Activated CD4-positive, alpha-beta T cell treated with anti-CD3 and anti-CD28 coated beads, Interleukin-2, Interleukin-4, amounts not matched to agents 100 ng/mL and 50 ng/mL, durations not matched to agents 16 hours and 8 hours (primary cell): ENCODE measurements at places on chromosomes 2 and 18.
A peak's percentile ranks its signal among the peaks of the same experiment; 100 is the strongest.

DNA sequence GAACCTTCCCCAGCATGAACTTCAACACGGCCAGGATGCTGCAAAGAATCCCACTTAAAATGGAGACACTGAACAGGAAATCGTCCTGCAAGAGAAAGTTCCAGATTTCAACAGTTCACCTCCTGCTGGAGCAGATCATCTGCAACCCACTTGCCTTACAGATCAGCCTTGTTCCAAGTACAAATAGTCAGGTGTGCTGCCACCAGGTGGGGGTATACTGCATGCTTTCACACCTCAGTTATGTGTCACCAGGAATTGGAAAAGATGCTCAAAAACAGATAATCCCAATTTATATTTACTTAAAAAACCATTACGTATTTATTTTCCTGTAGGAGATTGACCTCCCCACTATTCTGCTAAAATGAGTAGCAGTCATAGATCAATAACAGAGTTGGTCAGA, 212.3 kb downstream of the MGAT5 start:
- DNase-seq, result peak; percentile 2

DNA sequence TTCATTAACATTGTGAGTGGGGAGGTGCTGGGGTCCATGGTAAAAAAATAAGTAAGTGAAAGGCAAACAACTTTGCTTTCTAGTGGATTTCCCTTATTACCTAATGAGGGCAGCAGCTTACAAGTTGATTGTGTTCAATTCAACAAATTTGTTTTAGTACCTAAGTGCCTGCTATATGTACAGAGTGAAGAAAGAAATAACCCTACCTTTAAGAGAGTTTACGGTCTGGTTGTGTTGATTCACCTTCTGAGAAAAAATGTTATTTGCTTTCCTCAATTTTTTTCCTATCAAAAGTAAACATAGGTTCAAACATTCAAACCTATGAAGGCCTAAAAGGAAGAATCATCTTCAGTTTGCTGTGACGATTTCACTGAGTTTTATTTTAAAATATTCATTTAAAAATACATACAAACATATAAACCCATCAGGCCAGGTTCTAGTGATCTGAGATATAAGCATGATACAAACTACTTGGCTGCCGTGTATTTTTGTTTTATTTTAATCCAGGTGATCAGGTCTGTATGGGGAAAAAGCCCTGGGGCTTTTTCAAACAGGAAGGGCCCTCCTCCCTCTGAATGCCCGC, 1.5 kb upstream of the SPTBN1 start:
- no peak for DNase-seq

DNA sequence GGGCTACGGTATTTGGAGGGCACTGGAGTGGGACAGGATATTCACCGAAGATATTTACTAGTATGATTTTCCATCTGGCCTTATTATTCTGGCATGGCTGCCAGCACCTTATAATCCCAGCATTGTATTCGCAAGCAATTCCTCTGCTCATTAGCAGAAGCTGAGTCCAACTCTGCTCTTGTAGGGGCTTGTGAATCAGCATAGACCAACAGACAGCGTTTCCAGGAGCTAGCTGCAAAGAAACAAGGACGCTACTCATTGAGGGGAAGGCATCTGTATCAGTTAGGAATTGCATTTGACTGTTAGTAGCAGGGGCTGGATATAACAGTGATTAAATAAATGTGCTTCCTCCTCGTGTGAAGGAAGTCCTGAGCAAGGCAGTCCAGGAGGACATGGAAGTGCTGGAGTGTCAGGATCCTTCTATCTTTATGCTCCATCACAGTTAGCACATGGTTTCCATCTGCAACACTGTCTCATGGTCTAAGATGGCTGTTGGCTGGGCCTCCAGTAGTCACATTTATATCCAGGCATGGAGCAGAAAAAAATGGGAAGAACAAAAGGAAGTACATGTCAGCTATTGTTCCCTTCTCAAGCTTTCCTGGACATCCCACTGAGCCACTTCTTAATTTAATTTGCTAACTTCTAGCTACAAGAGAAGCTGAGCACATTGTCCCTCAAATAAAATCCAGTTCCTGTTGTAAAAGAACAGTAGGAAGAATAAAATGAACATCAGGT, 214.1 kb downstream of the C1D start:
- DNase-seq, result no peak

GRCh38 chr2:219987830-219988229, 360.4 kb downstream of the SLC4A3 start:
- DNase-seq, result no peak

- peak; percentile 39 for DNase-seq
Observed at GRCh38 chr2:204691911-204692510, 146.7 kb downstream of the PARD3B start.

DNA sequence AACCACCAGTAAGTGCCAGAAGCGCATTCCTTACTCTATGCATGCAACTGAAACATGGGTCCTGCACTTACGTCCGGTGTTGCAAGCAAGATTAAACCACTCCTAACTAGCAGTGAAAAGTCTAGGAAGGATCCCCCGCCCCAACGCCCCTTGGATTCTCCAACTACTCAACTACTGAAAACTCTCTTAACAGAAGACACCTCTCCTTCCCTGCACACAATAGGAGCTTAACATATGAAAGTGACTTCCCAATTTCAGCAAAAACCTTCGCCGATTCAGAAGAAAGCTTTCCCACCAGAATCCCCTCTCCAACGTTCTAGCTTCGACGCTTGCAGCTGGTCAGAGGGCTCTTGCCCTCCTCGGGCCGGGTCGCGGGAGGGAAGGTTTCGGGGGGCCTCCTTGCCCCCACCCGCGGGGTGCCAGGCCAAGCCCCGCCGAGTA, 578 bp downstream of the IWS1 start:
- peak; percentile 19 for DNase-seq
